ENCODE measurements at places on chromosomes 1 and 21. TPM values are rescaled to one million over a fixed set of nuclear protein-coding genes. Genes with fewer than 3 reads are reported as not detected.

DNA sequence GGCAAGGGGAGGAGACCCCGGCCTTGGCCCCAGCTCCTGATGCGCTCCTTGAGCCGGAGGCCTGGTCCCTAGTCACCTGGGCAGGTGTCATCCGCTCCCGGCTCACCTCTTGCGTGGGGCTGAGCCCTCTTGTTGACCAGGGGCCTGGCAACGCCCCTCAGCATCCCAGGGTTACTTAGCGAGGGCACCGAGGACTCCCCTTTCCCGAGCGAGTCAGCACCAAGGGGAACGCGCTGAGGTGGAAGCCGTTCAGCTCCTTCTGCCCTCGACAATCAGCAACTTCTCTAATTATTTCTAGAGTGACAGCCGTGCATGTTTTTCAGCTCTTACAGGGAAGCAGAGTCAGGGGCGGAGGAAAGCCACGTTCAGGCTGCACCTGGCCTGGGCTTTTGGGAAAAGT lies 522 bp downstream of the SLC45A1 start:
- DNase-seq = no peak

DNA sequence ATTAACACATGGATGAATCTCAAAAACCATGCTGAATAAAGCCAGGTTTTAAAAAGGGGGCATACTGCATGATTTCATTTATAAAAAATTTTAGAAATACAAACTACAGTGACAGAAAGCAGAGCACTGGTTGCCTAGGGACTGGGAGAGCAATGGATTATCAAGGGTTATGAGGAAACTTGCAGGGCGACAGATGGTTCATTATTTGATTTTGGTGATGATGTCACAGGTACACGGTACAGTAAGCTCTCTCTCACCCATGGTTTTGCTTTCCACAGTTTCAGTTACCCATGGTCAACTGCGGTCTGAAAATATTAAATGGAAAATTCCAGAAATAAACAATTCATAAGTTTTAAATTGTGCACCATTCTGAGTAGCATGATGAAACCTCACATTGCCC lies 14.1 kb downstream of the VAMP4 start:
- no peak for DNase-seq

DNA sequence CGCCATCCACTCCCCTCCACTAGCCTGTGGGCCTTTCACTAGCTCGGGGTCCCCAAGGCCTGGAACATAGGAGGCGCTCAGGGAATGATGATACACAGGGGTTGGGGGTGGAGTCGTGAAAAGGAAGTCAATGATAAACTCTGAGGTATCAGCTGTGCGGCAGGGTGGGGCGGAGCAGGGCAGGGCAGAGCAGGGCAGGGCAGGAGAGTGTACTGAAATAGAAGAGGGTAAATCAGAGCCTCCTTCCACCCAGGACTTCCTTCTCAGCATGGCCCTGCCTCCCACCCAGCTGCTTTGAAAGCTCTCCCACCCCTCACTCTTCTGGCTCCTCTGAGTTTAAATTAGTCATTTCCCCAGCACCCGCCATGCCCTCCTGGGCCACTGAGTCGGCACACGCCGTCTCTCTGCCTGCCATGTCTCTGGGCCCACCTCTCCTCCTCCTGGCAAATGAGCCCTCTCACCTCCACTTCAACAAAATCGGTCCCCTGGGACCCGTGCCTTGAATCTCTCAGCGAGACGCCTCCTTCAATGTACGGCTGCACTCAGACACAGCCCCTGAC lies 16.9 kb downstream of the CAPZB start:
- DNase-seq = no peak

GRCh38 chr1:202982715-202983430 lies 15.8 kb upstream of the CYB5R1 start:
- DNase-seq = no peak

GRCh38 chr1:175787881-175788280 lies 44.5 kb upstream of the TNR start:
- no peak for DNase-seq

The FAM177B gene
- total RNA-seq = not detected

- no peak for DNase-seq
Observed at GRCh38 chr21:38790059-38790458, 15.7 kb upstream of the ETS2 start.

- DNase-seq = no peak
Observed at GRCh38 chr1:204970937-204971336, 72.1 kb upstream of the CNTN2 start.

GRCh38 chr1:216902669-216903381 lies 179.6 kb upstream of the ESRRG start:
- no peak for DNase-seq

- no peak for DNase-seq
Observed at GRCh38 chr1:225509376-225509707, 81.5 kb upstream of the LBR start.

- DNase-seq = no peak
Observed at GRCh38 chr1:183227422-183228346, 41.6 kb downstream of the LAMC2 start.

- DNase-seq = no peak
Observed at GRCh38 chr1:181714428-181714827, 231.1 kb downstream of the CACNA1E start.

DNA sequence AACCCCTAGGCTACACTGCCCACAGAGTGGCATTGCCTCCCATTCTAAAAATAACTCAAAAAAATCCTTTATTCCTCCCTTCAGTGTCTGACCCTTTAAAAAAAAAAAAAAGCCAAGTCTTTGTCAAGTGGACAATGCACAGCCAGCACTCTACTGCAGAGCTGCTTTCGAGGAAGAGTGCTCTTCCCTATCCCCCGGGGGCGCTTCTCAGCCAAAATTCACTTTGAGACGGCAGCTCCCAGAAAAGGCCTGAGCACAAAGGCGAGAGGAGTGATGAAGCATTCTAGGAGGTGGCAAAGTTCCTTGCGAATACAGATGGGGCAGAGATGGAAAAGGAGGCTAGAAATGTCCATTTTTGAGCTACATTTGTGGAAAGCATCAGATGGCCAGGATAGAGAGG lies 23.3 kb downstream of the EPHA10 start:
- DNase-seq = no peak

The KRTAP12-2 gene
- total RNA-seq = not detected

DNA sequence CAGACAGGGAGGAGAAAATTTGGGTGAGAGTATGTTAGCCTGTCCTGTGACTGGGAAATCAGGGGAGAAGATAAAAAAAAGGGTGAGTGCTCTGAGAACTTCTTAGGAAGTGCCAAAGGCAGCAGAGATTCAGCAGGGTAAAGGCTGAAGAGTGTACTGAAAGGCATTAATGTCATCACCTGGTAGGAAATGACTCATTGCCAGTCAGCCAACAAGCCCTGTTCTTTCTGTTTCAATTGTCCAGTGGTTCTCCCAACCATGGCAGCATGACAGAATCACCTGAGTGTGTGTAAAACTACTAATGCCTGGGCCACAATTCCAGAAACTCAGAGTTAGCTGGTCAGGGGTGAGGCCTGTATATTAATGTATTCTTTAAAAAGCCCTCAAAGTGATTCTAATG lies 83.5 kb downstream of the INTS7 start:
- DNase-seq = peak; percentile 42

GRCh38 chr1:26126321-26127084 lies 14.9 kb downstream of the PDIK1L start:
- DNase-seq = no peak

The FGR gene
- total RNA-seq = not detected

GRCh38 chr1:239354231-239354630 lies 32.1 kb upstream of the CHRM3 start:
- no peak for DNase-seq

DNA sequence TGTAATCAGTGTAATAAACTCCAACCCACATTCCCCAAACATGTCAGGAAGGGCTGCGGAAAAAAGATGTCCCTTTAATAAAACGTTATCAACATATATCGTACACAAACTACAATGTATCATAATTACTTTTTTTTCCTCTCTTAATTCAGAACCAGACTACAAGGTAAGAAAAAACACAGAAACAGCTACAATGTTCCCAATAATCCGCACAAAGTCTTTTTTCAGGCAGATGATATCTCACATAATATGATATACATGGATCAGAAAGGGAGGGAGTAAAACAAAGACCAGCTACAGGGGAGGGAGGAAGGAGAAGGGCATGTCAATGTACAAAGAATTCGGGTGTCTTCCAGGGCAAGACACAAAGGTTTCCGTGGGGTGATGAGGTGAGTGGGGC lies 25.4 kb downstream of the MRPL37 start:
- no peak for DNase-seq

The C1orf21 gene
- 28.1 TPM for total RNA-seq

The ADCY10 gene
- 0.06 TPM for total RNA-seq

The RAB3GAP2 gene
- total RNA-seq = 21.4 TPM

The SNIP1 gene
- 25.6 TPM for total RNA-seq

GRCh38 chr1:154628121-154628405 lies 20.1 kb upstream of the ADAR start:
- no peak for DNase-seq

GRCh38 chr1:59901770-59902388 lies 24.7 kb downstream of the CYP2J2 start:
- no peak for DNase-seq

The DSCAM gene
- 0.58 TPM for total RNA-seq

The FOXD2 gene
- 0.18 TPM for total RNA-seq

The KCNT2 gene
- 0.05 TPM for total RNA-seq

DNA sequence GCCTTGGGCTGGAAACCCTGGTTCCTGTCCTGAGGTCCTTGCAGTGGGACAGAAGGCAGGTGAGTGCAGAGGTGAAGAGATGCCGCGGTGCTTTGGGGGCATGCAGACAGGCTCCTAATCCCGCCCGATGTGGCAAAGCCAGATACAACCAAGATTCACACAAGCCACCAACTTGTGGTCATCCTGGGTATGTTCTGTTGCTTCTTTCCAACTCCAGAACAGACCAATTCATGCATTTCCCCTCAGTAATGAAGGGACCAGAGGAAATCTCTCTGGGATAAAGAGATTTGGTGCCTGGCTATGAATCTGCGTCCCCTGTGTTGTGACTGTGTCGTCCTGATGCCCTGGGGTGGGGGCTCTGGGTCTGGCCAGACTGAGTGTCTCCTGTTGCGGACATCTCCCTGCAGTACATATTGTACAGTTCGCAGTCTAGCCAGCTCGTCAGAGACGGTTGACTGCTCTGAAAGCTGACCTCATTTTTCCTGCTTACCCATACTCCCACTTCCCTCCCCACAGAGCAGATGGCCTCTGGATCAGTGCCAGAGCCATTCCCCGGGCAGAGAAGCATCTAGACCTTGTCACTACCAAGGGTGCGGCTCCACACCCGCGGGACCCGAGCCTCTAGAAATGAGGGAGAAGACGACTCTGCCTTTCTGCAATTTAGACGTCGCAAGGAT lies 216.3 kb downstream of the KIF26B start:
- no peak for DNase-seq

DNA sequence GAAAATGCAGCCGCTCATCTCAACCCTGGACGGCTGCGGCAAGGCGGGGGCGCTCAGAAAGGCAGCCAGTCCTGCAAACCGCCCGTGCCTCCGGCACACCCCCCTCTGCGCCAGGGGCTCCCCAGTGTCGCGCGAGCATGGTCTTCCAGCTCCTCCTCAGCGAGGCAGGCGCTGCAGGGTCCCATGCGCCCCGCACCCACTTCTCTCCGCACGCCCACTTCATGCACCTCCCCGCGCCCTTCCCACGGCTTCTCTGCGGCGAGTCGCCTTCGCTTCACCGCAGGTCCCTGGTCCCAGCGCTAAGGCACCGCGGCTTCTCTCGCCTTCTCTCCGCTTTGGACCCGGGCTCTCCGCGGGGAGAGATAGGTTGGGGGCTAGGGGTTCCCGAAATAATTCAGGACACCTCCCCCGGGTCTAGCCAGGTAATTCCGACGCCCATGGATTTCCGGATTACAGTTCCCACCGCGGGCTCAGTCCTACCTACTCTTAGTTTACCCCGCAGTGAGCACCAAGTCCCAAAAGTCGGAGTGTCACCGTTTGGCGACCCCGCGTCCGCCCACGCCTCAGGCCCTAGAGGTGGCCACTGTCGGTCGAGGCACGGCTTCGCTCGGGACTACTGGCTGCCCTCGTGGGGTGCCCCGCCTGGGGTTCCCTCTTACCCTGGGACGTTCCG lies 67.5 kb downstream of the SYT2 start:
- no peak for DNase-seq

The SMCP gene
- total RNA-seq = not detected

The RGSL1 gene
- total RNA-seq = not detected

GRCh38 chr1:78658901-78659300 lies 9.3 kb downstream of the IFI44 start:
- no peak for DNase-seq

The TLCD4 gene
- total RNA-seq = 0.05 TPM

The DHCR24 gene
- 96.8 TPM for total RNA-seq

GRCh38 chr1:40303790-40304189 lies 13.3 kb downstream of the COL9A2 start:
- no peak for DNase-seq

DNA sequence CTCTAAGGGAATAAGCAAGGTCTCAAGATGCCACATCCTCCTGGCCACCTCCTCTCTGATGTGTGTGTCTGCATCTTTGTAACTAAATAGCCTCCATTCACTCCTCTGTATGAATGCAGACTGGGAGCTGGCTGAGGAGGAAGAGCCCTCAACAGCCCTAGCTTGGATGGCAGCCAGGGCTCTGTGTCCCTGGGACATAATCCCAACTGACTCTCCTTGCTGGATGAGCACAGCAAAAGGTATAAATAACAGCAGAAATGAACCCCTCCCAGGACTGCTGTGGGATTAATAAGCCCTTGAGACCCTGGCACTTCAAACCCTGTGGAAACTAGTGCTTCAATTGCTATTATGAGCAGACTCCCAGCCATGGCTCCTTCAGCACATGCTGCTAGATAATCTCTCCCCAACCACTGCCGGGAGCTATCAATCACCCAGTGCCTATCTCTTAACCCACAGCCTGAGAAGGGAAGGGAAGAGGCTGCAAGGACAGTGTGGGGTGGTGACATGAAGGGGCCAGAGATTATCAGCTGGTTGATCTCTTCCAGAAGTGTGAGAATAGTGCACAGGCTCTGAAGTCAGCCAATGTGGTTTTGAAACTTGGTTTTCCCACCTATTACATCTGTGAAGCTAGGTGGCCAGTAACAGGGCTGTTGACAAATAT lies 152.2 kb downstream of the TNR start:
- DNase-seq = no peak

DNA sequence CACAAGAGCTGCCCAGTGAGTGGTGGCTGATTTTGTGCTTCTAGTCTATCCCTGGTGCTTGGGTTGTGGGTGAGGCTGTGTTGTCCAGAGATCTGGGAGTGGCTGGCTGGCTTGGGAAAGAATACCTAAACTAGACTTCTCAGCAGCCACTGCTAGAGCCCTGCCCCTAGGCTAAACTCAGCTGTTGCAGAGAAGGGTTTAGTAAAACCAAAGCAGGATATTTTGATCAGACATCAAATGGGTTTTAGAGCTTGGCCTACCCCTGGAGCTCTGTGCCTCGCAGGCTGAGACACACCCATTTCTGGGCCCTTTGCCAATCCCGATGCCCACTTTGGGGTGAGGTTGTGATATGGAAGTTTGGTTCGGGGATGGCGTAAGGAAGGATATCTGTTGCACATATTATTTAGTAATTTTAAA lies 88.5 kb downstream of the UCK2 start:
- DNase-seq = no peak

DNA sequence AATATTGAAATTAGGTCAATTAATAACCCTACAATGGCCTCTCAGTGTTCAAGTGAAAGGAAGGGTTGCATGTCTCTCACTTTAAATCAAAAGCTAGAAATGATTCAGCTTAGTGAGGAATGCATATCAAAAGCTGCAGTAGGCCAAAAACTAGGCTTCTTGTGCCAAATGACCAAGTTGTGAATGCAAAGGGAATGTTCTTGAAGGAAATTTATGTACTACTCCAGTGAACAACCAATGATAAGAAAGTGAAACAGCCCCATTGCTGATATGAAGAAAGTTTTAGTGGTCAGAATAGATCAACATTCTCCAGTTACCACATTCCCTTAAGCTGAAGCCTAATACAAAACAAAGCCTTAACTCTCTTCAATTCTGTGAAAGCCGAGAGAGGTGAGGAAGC lies 10.0 kb downstream of the MAEL start:
- DNase-seq = no peak

The TNFSF4 gene
- 11.7 TPM for total RNA-seq

The ARV1 gene
- 23.2 TPM for total RNA-seq

Data from glomerular endothelial cell (primary cell).